ENCODE measurements at places on chromosomes 2 and 18.

- DNase-seq, result peak; percentile 99
Measured at GRCh38 chr18:48455555-48456478, 46.6 kb upstream of the ZBTB7C start.

- no peak for DNase-seq
Measured at GRCh38 chr2:14301331-14301730, 331.2 kb upstream of the LRATD1 start.

GRCh38 chr18:2411381-2411960 is 159.8 kb downstream of the METTL4 start:
- DNase-seq, result peak; percentile 75

- DNase-seq, result no peak
Measured at GRCh38 chr2:228063558-228063957, 117.9 kb downstream of the SPHKAP start.

DNA sequence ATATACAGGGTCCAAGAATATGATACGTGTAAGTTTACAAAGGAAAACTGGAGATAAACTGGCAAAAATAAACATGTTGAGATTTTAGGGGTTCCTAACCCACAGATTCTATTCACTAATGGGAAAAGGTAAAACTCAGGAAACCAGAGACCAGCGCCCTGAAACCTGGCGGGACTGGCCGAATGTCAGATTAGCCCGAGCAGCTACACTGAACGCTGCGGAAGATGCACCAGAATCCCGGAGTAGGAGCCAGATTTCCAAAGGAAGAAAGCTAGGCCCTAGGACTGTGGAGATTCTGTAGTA is 679 bp upstream of the WDR75 start:
- DNase-seq, result no peak

DNA sequence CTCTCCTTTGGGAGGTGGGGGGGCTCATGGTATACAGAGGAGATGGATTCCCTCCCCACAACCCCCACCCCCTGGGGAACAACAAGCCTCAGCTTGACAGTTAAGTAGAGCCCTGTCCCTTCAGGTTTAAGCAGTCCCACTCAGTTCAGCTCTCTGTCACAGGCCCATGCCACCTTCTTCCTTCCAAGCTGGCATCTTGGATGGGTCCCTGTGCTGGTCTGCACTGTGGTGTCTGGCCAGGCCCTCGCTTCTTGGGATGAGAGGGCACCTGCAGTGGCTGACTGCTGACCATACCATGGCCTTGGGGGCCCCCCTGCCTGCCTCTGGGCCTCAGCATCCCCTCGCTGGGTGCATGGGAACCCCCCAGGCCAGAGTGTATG is 20.4 kb upstream of the GPR17 start:
- no peak for DNase-seq

GRCh38 chr18:30920757-30921156 is 121.8 kb downstream of the DSC3 start:
- DNase-seq, result no peak

- peak; percentile 91 for DNase-seq
Measured at GRCh38 chr2:151049746-151050145, 211.9 kb downstream of the RBM43 start.

GRCh38 chr2:3466966-3467365 is 52.4 kb downstream of the ADI1 start:
- DNase-seq, result no peak

DNA sequence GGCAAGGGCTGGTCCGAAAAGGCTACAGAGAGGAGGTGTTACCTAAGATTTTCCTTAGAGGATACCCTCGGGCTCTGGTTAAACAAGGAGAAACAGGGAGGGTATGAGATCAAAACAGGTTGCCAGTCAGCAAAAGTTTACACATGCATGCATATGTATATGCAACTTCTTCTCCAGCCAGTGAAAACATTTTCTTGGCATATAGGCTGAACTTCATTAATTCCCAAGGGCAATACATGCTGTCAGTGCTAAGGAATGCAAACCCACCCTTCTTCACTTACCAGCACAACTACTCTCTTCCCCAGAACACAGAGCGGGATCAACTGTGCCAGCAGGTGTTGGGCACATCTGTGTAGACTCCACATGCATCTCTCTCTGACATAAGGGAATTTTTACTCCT is 176.0 kb downstream of the GFPT1 start:
- DNase-seq, result no peak

DNA sequence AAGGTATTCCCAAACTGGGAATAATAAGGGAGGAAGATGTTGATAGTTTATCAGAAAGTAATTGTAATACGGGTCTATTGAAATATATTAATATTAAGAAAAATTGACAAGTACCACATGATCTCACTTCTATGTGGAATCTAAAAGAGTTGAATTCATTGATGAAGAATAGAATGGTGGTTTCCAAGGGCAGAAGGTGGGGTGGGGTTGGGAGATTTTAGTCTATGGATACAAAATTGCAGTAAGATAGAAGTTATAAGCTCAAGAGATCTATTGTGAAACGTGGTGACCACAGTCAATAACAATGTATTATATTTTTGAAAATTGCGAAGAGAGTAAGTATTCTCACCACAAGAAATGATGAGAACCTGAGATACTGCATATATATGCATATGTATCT is 38.9 kb downstream of the COL3A1 start:
- no peak for DNase-seq

DNA sequence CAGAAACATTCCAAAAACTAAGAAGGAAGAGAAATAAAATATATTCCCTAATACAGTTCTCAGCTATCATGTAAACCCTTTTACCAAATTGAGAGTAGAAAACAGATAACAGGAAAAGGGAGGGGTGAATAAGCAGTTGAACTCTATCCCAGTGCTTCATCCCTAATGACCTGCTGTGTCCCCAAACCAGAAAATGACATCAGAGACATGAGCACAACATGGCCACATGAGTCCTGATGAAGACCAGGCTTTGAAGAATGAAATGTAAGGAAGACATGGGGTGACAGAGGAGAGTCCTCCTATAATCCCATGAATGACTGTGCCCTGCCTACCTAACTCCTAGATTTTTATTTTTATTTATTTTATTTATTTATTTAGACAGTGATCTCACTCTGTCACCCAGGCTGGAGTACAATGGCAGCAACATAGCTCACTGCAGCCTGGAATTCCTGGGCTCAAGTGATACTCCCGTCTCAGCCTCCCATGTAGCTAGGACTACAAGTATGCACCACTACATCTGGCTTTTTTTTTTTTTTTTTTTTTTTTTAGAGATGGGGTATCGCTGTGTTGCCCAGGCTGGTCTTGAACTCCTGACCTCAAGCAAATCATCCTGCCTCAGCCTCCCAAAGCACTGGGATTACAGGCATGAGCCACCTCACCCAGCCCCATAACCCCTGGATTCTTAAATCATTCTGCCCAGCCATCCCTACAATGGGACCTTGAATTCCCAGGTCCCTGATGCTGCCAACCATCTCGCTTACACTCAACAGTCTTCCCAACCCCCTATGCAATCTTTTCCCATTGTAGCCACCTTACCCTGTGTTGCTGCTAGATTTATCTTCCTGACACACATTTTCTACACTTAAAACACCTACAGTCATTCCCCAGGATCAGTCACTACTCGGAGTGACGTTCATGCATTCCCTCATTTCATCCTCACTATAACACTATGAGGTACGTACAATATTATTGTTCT is 64.5 kb downstream of the ANKRD44 start:
- DNase-seq, result no peak

GRCh38 chr2:98912221-98912851 is 23.7 kb downstream of the CRACDL start:
- peak; percentile 94 for DNase-seq

All from renal cortical epithelial cell (primary cell).